NCI-H1092 treated with DMSO at 0.1 percent for 48 hours (cell line): ENCODE measurements at places on chromosomes 12 and 14.

- no peak for DNase-seq
Observed at GRCh38 chr12:122927756-122928403, 32.0 kb upstream of the VPS37B start.

DNA sequence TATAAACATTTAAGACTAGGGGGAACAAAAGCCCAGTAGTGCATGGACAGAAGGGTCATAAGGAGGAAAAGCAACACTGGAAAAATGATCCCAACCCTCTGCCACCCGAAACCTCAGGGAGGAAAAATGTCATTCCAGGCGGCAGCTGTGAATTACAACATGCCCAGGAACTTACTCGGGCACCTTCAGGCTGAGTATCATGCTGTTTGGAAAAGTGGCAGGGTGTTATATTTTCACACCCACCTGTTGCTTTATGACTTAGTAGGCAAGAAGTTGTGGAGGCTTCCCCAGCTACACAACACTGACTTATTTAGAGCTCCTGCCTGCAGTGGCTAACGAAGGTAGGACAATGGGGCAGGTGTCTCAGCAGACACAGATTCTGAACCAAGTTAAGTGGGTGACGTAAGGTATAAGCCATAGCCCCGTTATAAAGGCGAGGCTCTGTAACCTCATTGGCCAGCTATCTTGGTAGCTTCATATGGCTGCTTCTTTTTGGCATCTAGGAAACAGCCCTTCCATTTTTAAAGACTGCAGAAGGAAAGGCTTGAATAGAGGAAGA is 96.1 kb upstream of the IFNG-AS1 start:
- DNase-seq, result no peak

- DNase-seq, result no peak
Observed at GRCh38 chr12:24389394-24389793, 439.9 kb upstream of the SOX5 start.

GRCh38 chr12:56202366-56202765 is 13.1 kb upstream of the SMARCC2 start:
- no peak for DNase-seq

DNA sequence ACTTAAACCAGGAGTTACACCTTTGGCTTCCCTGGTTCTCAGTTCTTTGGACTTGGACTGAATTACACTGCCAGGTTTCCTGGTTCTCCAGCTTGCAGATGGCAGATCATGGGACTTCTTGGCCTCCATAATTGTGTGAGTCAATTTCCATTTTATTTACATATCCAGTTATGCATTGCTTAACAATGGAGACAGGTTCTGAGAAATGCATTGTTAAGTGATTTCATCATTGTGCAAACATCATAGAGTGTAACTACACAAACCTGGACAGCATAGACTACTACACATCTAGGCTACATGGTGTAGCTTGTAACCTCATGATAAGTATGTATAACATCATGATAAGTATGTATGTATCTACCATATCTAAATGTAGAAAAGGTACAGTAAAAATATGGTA is 276.1 kb upstream of the BTG1 start:
- DNase-seq, result no peak

- no peak for DNase-seq
Observed at GRCh38 chr14:55426891-55427290, 13.5 kb downstream of the TBPL2 start.

GRCh38 chr14:47194055-47194454 is 481.4 kb downstream of the MDGA2 start:
- DNase-seq, result no peak

- DNase-seq, result no peak
Observed at GRCh38 chr12:4992871-4993270, 50.8 kb upstream of the KCNA5 start.

GRCh38 chr12:121992059-121992879 is 29.4 kb upstream of the BCL7A start:
- DNase-seq, result no peak

DNA sequence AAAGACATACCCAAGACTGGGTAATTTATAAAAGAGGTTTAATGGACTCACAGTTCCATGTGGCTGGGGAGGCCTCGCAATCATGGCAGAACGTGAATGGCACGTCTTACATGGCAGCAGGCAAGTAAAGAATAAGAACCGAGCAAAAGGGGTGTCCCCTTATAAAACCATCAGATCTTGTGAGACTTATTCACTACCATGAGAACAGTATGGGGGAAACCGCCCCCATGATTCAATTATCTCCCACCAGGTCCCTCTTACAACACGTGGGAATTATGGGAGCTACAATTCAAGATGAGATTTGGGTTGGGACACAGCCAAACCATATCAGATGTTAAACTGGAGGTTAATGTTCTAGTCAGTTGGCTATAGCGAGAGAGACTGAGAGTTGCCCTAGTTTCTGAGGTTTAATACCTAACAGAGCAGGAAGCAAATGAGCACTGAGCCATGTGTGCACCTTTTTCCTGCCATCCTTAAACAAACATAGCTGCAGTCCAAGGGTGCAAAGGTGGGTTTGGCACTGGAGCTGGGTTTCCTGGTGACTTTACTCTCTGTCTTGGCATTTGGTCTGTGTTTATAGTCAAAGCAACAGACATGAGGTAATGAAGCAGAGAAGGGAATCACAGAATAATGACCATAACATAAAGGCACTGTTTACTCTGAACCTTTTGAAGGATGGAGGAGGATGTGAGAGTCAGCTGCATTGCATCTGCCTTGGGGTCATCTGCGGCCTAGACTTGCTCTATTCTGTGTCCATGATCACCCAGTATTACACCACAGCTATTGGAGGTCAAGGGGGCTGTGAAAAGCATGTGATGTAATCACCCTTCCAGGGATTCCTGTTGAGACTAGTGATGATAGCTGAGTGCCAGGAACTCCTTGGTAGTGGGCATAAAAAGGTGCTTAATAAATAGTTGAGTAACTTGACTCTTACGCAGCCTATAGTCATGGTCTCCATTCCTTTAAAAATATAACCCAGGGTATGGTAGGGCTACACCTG is 83.6 kb upstream of the USP44 start:
- peak; percentile 62 for DNase-seq

DNA sequence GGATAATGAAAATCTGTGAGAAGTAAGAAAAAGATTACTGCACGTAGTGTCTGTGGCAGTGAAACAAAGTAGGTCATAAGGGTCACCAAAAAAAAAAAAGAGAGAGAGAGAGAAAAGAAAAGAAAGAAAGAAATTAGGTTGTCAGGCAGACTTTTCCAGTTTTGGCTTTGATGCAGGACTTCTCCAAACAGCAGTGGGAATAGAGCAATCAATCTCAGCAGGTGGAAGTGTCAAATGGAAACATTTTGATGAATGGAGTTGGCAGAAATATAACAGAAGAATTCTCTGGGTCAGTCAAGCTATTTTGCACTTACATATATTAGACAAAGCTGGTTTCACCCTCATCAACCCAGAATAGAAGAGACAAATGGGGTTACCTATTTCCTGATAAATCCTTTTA is 745.8 kb downstream of the SLC6A15 start:
- no peak for DNase-seq

DNA sequence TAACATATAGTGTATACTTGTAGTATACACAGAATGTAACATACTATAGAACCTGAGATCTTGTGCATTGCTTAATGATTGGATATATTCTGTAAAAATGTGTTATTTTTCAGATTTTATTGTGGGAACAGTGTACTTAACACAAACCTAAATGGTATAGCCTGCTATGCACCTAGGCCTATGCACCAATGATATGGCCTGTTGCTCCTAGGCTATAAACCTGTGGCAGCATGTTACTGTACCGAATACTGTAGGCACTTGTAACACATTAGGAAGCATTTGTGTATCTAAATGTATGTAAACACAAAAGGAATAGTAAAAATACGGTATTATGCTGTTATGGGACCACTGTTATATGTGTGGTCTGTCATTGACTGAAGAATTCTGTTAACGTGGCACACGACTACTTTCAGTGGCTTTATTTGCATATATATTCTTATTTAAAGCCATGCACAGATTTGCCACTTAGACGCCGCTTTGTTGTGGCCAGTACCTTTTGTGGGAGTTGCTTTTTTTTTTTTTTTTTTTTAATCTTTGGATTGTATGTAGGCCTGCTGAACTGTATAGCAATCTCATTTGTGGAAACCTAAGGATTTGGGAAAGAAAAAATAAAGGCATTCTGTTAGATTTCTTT is 7.4 kb downstream of the PAPOLA start:
- no peak for DNase-seq

DNA sequence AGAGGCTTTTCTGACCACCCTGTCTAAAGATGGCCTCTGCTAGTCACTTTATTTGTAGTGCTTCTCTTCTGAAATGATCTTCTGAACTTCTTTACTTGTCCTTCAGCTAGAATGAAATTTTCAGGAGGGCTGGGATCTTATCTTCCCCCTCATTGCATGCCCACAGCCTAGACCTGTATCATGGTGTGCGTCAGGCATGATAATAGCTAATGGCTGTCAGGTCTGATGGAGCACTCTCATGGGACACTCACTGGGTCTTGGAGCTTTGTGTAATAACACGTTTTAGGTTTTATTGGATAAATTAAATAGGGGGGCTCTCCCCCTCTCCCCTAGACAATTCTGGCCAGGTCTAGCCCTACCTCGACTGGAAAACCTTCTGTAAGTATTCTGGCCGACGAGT is 97.1 kb upstream of the NRXN3 start:
- no peak for DNase-seq

GRCh38 chr14:94036313-94037167 is 10.4 kb downstream of the OTUB2 start:
- DNase-seq, result peak; percentile 7

- DNase-seq, result no peak
Observed at GRCh38 chr12:67062193-67062592, 207.0 kb upstream of the CAND1 start.

DNA sequence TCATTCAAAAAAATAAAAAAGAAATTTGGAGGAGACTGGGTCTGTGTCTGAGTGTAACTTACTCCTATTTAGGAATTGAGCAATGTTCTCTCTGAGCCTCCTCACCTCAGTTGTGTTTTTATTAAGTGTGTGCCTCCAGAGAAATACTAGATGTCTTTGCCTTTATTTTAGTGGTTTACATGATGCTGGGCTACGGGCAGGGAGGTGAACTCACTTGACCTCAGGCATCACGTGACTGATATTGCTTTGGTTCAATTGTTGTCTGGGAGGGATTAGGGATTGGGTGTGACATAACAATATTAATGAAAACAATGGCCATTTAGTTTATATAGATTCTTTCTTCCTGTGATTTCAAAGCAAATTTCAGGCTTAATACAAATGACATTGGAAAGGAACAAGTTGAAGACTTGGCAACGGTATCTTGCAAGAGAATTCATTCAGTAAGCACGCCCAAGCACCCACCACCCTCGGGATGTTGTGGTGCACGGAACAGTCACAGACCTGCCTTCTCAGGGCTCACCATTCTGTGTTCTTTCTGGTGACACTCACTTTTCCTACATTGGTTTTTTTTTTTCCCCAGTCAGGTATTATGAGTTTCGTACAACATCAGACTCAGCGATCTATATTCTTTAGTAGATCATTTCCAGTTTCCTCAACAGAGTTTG is 77.5 kb downstream of the BMP4 start:
- DNase-seq, result no peak

GRCh38 chr12:71315328-71315985 is 124.1 kb upstream of the LGR5 start:
- no peak for DNase-seq

- DNase-seq, result no peak
Observed at GRCh38 chr12:38384816-38385378, 68.3 kb downstream of the ALG10B start.

GRCh38 chr12:53733807-53734200 is 6.6 kb upstream of the CALCOCO1 start:
- DNase-seq, result no peak

DNA sequence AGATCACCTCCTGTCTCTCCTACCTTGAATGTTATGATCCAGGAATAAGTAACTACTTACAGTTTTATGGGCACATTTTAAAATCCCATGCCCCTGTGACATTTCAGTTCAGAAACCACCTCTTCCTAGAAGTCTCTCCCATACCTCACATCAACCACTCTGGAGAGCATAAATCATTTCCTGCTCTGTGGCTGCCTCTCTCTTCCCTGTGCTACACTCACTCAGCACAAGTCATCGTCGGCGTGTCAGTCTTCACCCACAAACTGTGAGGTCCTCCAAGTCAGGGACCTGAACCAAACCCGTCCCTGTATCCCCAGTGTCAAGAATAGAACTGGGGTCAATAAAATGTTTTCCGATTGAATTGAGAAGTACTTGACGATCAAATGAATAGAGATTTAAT is 863.3 kb downstream of the BCL11B start:
- no peak for DNase-seq

DNA sequence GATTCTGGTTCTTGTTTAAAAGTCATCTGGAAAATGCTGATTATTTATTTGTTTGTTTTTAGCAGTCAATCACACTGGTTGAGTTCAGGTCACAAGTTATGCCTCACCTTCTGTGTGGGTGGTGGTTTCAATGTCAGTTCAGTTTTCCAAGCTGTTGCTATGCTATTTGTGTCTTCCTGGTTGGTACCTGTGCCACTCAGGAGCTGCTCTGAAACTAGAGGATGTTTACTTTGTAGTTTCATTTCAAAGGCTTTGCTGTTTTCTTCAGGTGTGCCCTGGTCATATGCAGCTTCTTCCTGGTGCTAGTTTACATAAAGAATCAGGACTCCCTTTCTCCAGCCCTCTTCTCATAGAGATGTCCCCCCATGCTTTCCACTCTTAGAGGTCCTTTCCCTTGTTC is 75.7 kb upstream of the PPP4R3A start:
- no peak for DNase-seq

- DNase-seq, result no peak
Observed at GRCh38 chr12:34287437-34287836, 265.1 kb downstream of the ALG10 start.

- no peak for DNase-seq
Observed at GRCh38 chr12:109890620-109891170, 9.4 kb upstream of the TCHP start.

DNA sequence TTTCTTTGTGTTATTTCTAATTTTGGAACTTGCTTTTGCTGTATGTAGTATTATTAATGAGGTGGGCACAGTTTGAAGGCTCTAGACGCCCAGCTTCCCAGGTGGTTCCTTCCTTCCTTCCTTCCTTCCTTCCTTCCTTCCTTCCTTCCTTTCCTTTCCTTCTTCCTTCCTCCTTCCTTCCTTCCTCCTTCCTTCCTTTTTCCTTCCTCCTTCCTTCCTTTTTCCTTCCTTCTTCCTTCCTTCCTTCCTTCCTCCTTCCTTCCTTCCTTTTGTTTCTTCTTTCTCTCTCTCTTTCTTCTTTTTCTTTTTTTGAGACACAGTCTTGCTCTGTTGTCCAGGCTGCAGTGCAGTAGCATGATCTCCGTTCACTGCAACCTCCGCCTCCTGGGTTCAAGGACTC is 906.7 kb downstream of the AACS start:
- DNase-seq, result no peak

- no peak for DNase-seq
Observed at GRCh38 chr14:54138024-54138353, 181.4 kb upstream of the BMP4 start.

GRCh38 chr12:68800294-68800693 is 7.7 kb upstream of the MDM2 start:
- no peak for DNase-seq

DNA sequence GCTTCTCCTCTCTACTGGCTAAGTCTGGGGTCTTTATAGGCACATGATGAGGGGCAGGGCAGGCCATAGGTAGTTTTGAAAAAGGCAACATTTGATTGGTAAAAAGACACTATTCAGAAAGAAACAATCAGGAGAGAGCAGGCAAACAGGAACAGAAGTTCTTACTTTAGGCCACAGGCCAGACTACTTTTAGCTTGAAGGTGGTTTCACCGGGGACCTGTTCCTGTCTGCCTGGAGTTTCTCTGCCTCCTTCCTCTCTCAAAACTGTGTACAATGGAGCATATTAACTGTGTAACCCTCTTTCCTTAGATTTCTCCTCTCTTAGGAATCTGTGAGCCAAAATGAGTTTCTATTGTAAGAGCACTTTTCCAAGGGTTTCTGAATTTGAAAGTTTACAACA is 167.9 kb upstream of the AVPR1A start:
- no peak for DNase-seq
